Uterine smooth muscle cell (primary cell): ENCODE measurements at places on chromosomes 3 and 15. TPM values are rescaled to one million over a fixed set of nuclear protein-coding genes. Genes with fewer than 3 reads are reported as not detected.

Gene ALS2CL
- 1.4 and 1.9 TPM in 2 replicates for total RNA-seq

Gene IDH3A
- total RNA-seq: 39.0 and 67.1 TPM in 2 replicates

Gene CYP8B1
- total RNA-seq: under 0.01 TPM in 1 of 2 replicates, not detected in the other

Gene TRPM7
- 70.8 and 93.0 TPM in 2 replicates for total RNA-seq

Gene SLC28A1
- total RNA-seq: under 0.01 and 0.12 TPM in 2 replicates

Gene FOXB1
- under 0.01 TPM in 1 of 2 replicates, not detected in the other for total RNA-seq
